Activated naive CD4-positive, alpha-beta T cell (primary cell): ENCODE measurements at places on chromosomes 7 and 10.

- DNase-seq, result no peak
Observed at GRCh38 chr10:76981251-76981650, 656.4 kb downstream of the KCNMA1 start.

GRCh38 chr10:44950326-44951225, 9.0 kb upstream of the RASSF4 start:
- DNase-seq, result no peak

- no peak for DNase-seq
Observed at GRCh38 chr7:26397796-26398426, 106.2 kb downstream of the SNX10 start.

DNA sequence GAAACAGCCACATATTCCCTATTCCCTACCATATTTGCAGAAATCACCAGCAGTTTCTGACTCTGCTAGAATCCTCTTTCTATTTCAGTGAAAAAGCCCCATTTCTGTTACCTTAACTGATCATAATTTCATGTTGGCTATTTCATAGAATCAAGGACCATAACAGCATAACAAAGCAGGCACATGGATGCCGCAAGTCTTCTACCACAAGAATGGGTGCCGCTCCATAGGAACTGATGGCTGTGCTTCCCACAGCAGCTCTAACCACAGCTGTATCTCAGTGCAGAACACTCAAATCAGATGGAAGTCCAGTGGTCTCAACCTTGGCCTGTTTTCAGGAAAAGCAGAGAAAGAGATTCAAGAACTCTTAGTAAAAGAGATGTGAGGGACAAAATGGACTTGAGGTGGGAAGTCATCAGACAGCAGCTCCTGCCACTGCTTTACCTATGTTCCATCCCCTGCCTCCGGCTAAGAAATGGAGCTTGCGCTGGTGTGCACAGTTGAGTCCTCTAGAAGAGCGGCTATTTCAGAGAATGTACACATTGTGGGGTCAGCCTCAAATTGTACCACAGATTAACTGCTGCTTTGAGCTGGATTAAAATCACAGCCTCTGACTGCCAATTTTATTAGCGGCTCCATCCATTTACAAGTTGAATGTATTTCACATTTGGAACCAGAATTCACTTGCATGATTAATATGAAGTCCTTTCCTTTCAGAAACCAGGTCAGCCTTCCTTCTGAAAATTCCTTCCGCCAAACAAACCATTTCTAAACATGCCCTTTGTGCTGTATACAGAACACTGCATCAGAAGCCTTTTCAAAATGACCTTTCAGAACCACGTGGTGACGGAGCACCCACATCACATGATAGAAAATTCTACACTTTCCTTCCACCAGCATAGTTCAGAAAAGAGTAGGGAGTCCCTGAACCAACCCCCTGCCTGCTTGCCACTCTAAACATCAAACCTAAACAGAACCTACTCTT, 7.7 kb downstream of the PTPRN2 start:
- no peak for DNase-seq

- DNase-seq, result no peak
Observed at GRCh38 chr10:79941146-79941545, 7.8 kb downstream of the SFTPD start.

- DNase-seq, result no peak
Observed at GRCh38 chr10:17649836-17650235, 5.9 kb downstream of the STAM start.

GRCh38 chr7:139647814-139648390, 124.4 kb downstream of the CLEC2L start:
- no peak for DNase-seq

DNA sequence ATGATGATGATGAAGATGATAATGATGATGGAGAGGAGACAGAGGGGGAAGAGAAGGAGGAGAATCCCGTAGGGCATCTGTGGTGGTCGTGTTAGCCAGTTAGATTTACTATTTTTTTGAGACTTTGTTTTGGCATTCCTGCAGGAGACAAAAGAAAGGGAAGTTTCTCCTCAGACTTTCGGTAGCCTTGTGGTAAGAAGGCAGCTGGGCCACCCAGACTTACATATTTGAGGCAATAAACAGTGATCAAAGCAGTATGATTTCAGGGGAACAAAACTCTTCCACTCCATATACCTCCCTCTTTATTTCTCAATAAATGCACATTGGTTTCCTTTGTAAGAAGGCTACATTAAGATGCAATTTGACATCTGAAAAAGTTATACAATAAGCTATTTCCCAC, 32.4 kb upstream of the BICC1 start:
- DNase-seq, result no peak

DNA sequence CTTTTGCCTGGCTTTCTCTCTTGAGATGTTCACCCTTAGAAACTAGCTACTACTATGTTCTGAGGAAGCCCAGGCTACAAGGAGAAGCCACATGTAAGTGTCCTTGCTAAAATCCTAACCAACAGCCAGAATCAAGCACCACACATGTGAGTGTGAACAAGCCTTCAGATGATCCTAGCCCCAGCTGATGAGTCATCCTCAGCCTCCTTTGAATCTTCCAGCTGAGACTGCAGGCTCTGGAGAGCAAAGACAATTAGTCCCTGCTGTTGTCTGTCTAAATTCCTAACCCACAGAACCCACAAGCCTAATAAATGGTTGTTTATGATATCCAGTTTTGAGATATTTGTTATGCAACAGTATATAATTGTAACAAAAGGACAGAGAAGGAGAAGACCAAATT, 92.8 kb upstream of the TAC1 start:
- DNase-seq, result no peak

DNA sequence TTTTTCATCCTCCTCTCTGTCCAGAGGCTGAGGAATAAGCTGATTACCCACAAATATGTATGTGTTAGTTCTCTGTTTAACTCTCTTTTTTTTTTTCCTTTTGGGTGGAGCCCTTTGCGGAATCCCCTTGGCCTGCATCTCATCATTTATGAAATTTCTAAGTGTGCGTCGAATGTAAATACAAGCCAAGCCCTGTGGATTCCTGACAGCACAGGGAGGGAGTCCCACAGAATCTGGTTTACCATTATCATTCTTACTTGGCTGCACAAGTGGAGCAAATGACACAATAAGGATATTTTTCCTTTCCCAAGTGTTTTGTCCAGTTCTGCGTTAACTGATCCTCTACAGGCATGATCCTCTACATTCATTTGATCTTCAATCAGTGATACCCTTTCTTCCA, 11.4 kb downstream of the STK31 start:
- no peak for DNase-seq

GRCh38 chr7:64849250-64849923, 53.7 kb upstream of the ZNF273 start:
- no peak for DNase-seq

GRCh38 chr10:133021963-133022775, 65.6 kb upstream of the ADGRA1 start:
- no peak for DNase-seq

DNA sequence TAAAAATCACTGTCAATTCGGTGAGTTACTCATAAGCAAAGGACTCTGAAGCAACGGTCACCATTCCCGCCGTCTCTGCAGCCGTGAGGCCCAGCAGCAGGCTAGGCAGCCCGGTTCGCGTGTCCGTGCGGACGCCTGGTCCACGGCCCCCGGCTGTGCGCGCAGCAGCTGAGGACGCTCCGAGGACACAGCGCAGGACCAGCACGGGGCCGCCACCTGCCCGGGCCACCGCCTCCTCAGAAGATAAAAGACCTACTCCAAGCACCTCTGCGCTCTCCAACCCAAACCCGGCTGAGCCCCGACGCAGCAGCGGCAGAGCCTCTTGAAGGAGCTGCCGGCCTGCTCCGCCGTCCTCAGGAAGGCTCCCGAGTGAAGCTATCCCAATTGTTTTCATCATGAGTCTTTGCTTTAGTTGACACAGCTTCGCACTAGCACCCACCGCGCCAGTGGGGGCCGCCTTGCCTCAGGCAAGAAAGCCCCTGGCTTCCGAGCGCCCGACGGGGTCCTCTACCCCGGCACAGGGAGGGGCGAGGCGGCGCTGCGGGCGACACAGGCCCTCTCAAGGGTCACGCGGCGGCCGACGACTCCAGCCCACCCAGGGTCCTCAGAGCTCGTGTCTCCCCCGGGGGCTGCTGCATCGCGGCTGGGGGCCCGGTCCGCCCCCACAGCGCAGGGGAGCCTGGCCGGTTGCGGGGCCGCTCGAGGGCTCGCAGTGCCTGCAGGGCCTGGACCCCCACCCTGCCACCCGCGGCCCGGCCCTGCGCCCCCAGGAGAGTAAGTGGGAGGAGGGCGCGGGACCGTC, 16.9 kb upstream of the GPR146 start:
- DNase-seq, result no peak

DNA sequence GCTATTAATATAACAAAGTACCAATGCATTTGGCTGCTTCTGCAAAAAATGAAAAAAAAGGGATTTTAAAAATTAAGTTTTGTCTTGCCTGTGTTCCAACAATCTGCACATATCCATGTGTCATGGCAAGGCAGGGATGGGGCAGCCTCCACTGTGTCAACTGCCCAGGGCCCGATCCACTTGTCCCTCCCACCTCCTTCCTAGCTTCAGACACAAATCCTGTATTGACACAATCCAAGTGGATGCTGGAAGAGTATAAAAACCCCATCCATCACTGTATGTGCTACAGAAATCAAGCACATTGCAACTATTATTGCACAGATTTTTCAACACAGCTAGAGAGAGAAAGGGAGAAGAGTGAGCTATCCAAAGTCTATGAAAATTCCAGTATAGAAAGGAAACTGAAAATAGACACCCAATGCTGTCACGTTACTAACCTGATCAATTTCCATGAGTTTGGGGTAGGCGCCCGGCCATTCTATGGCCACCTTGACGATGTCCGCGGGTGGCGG, 106.4 kb downstream of the ELMO1 start:
- DNase-seq, result no peak

DNA sequence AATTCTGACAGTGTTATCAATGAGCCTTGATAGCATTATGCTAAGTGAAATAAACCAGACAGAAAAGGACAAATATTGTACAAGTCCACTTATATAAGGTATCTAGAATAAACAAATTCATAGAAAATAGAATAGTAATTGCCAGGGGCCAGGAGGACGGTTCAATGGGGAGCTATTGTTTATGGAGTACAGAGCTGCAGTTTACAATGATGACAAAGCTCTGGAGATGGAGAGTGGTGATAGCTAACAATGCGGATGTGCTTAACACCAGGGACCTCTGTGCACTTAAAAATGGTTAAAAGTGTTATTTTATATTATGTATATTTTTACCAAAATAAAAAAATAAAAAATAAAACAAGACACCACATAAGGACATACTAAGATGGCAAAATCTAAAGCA, 46.1 kb upstream of the ZNF33B start:
- no peak for DNase-seq

GRCh38 chr7:130346177-130346905, 1.7 kb downstream of the CPA5 start:
- no peak for DNase-seq

GRCh38 chr7:100374601-100375000, 1.3 kb downstream of the PILRA start:
- no peak for DNase-seq

- no peak for DNase-seq
Observed at GRCh38 chr10:97849687-97850402, at the start of gene GOLGA7B. Gene GOLGA7B (plus strand): TSS chr10:97849843. CDS start chr10:97850304, 461 bp downstream.

DNA sequence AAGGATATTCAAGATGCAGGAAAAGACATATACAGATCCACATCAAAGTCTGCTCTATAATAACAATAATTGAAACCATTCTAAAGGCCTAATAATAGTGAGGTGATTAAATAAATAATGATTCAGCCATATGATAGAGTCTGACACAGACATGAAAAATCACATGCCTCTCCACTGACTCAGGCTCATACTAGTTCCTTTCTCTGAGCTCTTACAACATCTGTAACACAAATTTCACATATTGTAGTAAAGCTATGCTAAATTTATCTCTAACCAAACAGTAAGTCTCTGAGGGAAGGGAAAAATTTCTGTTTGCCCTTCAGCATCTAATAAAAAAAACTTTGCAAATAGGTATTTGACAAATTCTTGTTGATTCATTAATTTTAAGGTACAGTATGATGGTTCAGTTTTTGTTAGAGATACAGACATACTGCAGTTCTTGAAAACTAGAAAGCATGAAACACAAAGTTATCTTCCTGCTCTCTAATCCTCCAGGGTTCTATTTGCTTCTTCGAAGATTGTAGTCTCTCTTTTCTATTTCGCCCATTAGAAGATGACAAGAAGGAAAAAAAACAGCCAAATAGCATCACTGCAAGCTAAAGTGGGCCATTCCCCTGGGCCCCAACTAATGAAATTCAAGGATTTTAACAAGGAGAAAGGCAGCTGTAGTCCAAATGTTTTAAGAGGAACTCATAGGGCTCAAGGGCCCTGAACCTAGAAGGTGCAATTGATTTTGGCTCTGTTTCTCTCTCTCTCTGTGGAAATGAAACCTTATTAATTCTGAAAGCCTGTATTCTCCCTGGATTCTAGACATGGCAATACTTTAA, 53.9 kb downstream of the CUBN start:
- DNase-seq, result no peak

- no peak for DNase-seq
Observed at GRCh38 chr7:78207269-78207668, 408.7 kb downstream of the PHTF2 start.
